Activated CD8-positive, alpha-beta memory T cell treated with anti-CD3 and anti-CD28 coated beads, Interleukin-2, amount 50 U/mL, for 4 hours (primary cell): ENCODE measurements at places on chromosomes 6 and 20.

- DNase-seq: no peak
Measured at GRCh38 chr6:158575550-158575949, 15.7 kb downstream of the TMEM181 start.

- no peak for DNase-seq
Measured at GRCh38 chr6:90048206-90048967, 154.1 kb downstream of the GJA10 start.

DNA sequence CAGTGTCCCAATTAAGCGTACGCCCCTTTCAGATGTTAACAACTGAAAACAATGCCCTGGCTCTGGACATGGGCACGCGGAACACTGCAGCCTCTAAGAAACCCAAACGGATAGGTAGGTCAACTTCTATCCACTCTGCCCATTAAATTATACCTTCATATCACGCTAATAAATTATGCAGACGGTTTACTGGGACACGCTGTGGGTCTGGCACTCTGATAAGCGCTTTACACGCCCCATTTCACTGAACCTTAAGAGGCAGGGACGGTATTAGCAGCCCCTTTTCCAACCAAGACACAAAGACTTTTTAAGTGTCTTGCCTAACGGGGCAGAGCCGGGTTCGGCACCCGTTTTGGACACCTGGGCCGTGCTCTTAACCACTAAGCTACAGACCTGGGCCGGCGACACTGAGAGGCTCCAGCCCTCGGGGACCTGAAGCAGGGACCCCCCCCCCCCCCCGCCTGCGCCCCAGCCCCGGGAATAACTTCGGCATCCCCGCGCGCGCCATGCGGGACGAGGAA, 744 bp downstream of the STAU1 start:
- no peak for DNase-seq

DNA sequence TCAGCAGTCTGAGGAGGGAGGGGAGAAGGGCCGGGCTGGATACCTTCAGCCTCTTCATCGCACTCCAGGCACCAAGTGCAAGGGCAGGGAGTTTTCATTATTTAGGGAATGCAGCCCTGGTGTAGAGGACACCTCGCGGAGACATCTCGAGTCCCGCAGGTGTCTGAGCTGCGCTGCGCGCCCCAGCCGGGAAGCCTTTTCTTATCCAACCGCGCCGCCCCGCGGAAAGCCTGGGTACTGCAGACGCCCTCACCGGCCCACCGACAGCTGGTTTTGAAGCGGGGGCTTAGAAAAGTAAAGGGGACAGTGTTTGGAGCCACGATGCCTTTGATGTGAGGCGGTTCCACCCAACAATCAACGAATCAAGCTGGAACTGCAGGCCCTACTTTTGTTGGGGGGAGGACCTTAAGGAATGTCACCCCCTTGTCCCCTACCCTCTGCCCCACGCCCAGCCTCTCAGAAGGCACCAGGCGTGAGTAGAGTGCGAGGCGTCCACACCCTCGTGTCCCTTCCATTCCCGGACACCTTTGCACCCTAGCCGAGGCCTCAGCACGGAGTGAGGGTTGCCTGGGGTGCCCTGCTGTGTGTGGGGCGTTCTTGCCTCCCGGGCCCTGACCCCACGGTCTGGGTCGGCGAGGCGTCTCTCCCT, 8.6 kb downstream of the NKX2-2 start:
- DNase-seq: peak; percentile 84

DNA sequence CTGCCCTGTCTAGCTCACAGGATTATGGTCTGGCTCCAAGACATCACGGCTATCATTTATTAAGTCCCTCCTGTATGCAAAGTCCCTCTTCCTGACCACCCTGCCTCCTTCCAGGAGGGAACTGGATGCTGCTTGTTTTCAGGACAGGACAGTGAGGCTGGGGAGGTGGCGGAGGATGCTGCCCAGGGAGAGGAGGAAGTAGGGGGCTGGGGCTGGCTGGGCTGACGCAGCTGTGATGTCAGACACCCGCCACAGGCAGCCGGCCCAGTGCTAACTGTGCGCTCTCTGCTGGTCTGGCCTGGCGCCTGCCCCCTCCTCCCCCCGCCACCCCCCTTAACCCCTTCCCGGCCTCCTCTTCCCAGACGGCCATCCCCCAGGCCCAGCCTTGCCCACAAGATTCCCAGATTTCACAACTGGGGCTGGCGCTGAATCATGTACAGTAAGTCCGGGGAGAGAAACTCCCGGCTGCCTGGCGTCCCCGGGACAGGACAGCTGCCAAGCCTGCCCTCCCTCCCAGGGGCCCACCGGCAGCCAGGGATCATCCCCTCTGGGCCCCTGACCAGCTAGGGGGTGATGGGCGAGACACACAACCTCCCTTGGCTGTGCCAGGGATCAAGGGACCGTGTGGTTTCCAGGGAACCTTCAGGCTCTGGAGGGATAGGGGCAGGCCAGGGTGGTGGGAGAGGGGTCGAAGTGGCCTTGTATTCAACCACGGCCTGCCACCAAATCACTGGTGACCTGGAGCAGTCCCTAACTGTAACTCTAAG, 118.1 kb downstream of the CEBPB start:
- DNase-seq: no peak

- peak; percentile 51 for DNase-seq
Measured at GRCh38 chr20:18632196-18632789, 44.4 kb downstream of the DTD1 start.

- no peak for DNase-seq
Measured at GRCh38 chr20:54416770-54417169, 58.6 kb upstream of the DOK5 start.

- DNase-seq: peak; percentile 41
Measured at GRCh38 chr6:154239392-154239791, 117.2 kb downstream of the IPCEF1 start.

DNA sequence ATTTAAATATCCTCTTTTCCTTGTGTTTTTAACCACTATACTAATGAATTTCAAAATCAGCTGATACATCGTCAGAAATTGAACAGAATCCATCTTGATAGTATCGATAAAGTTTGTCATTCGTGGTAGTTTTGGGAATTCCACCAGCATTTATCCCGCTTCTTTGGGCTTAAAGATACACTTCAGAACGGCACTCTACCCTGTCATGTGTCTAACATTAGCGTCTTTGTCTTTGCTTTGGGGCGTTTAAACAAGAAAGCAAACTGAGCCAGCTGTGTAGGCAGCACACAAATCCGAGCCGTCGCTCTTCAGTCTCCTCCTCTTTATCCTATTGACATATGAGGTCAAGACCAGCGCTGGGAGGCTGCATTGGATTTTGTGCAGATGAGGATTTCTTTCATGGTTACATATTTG, 27.5 kb upstream of the NHSL1 start:
- no peak for DNase-seq

DNA sequence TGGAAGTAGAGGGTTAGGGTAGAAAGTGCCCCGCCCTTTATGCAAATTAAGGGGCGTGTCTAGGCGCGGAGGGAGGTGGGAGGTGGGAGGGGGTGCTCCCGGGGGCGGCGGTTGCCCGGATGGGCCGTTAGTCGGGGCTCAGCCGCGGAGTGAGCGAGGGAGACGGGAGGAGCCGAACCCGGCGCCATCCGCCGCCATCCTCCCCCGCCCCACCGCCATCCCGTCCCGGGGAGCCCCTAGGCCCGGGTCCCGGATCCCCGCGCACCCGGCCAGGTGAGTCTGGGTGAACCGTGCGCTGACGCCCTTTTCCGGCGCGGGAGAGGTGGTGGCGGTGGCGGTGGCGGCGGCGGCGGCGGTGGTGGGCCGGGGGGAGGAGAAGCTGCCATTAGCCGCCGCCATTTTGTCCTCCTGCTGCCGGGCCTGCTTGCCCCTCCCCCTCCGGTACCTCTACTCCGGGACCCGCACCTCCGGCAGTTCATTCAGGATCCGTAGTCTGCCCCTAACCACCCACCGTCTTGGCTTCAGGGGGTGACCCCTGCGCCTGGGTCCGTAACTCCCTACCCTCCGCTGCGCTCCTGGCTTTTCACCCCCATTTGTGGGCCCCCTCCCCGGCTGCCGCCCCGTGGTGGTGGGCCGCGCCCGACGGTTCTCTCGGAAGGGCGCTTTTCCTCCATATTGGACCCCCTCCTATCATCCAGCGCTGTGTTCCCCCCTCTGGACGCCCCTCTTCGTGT, at the start of gene PRRC2A:
PRRC2A (plus strand) TSS at position 130 of the 734 bp plus-strand sequence. CDS start 2,075 bp downstream, outside the sequence.
- DNase-seq: peak; percentile 95

DNA sequence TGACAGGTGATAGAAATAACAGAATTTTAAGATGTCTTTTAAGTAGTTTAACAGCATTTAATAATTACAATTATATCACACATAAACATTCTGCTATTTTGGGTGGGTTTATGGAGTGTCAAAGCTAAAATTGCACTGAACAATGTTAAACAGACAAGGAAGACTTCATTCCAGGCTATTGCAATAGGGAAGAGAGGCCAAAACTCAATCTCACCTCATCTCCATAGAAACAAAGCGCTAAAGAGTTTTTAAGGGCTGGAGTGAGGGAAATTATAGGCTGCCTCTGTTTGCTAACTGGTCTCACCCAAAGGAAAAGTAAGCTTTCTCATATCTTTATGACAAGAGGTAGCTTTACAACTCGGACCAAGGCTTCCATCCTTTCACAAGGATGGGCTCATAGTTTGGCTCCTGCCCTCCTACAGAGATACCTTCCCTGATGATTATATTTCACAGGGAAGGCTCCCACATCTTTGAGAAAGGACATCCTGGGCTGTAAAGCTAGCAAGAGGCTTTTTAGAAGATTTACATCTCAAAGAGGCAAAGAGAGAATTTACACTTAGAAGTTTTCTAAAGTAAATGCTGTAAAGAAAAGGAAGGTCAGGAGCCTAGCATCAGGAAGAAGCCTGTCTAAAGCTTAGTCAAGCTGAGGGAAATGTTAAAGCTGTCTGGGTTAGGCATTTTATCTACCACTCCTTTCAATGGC, 350.2 kb upstream of the IMPG1 start:
- DNase-seq: no peak

- DNase-seq: no peak
Measured at GRCh38 chr20:54714817-54715216, 239.4 kb downstream of the DOK5 start.

- DNase-seq: no peak
Measured at GRCh38 chr6:33172688-33173534, 19.4 kb downstream of the COL11A2 start.

- DNase-seq: no peak
Measured at GRCh38 chr6:48426636-48427035, 315.6 kb upstream of the PTCHD4 start.

DNA sequence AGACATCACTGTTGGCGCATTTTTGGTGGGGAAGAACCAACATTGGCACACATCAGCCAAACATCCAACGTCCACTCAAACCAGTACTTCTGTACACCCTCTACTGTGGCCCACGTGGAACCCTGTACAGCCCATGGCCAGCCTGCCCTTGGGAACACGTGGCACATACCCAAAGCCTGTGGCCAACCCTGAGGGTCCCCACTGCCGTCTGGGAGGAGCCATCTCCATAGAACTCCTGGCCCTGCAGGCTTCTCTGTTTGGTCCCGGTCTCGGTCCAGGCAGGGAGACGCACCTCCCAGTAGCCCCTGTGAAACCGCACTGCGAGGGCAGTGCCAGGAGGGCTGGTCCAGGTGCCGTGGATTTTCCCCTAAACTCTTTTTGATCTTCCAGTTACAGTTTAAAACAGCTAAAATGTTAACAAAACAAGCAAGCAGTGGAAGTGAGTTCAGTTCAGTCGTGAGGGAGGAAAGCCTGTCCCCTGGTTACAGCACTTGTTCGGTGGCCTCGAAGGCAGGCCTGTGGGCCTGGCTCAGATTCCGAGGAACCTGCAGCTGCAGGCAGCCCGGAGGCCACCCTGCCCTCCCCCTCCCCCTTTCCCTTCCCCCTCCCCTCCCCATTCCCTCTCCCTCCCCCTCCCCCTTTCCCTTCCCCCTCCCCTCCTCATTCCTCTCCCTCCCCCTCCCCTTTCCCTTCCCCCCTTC, 233.7 kb downstream of the DLL1 start:
- DNase-seq: no peak
